Left colon (tissue), 2 donors: ENCODE measurements at places on chromosomes 7 and 10. TPM values are rescaled to one million over a fixed set of nuclear protein-coding genes. Genes with fewer than 3 reads are reported as not detected.

The CALHM3 gene
- total RNA-seq, result not detected

The CREB5 gene
- 1.8 TPM for total RNA-seq

The GPR146 gene
- total RNA-seq, result 7.4 TPM

DNA sequence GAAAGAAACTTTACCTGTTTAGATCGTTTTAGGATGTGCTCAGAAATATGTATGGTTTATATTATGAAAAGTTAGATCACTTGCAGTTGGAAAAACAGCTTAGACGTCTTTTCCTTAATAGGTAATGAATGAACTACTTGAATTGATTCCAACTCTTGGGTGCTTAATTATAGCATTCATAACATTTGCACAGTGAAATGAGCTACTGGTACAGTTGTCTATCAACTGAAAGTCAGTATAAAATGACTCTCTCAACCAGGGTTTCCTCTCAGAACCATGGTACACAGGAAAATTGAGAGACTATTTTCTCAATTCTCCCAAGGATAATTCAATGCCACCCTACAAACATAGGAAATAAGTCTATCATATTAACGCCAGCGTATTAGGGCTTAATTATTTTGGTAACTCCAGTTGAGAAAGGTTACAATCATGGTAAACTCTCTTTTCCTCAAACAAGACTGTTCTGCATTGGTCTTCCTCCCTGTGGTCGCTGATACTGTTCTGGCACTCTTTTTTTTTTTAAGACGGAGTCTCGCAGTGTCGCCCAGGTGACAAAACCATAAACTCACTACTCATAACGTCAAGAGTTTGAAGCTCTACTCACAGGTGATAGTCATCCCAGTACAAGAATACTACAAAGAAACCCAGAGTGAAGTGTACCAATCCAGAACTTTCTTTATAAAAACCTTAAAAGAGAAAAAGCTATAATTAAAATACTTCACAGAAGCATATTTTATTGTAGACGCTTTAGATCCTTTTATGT, 2.0 kb downstream of the ANLN start:
- DNase-seq, result no peak

- DNase-seq, result no peak
These were observed 102.2 kb upstream of the CTTNBP2 start for GRCh38 chr7:117975476-117975875.

DNA sequence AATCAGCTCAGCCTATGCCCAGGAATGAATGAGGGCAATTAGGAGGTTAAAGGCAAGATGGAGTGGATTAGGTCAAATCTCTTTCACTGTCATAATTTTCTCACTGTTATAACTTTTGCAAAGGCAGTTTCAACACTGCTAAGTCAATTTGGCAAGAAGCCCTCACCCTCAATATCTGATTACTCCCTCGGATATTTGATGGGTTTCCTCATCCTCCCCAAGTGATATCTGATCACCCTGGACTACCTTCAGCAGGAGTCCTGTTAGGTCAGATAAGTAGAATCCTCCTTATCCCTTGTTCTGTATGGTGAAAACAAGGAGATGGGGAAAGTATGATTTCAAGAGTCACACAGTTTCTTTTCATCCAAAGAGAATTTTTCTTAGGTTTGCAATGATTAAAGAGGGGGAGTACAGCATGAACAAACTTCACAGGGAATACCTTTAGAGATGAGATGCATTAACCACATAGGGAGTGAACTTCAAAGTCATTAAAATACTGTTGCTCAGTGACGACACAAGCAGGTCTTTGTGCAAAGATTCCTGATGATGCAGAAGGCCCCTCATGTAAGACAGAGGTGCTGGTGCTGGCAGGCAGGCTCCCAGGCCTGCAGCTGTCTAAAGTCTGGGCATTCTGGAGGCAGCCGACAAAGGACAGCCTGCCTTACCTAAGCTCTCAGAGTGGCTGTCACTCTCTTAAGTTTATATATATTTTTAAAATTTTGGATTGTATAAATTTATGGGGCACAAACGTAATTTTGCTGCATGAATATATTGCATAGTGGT, 75.4 kb upstream of the POM121L12 start:
- no peak for DNase-seq

GRCh38 chr10:49568235-49568634, 29.3 kb upstream of the ERCC6 start:
- no peak for DNase-seq

- no peak for DNase-seq
These were observed 26.8 kb downstream of the PODXL start for GRCh38 chr7:131529617-131530016.

DNA sequence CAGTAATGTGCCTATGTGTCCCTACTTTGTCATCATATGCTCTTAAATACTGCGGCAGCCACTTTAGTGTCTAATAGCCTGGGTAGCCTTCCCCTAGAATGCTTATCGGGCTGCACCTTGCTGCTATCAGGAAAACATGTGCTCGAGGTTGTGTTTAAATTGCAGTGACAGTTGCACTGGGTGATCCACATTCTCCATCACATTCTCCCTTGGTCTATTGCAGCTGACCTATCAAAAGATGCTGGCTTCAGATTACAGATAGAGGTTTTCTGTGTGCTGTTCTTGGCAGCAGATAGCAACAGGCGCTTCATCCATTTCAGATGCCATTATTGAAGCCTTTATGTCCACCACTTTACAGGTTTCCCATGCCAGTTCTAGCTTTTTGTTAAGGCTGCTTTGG, 130.1 kb upstream of the MDFIC start:
- no peak for DNase-seq

- DNase-seq, result no peak
These were observed 177.2 kb downstream of the CTNNA3 start for GRCh38 chr10:67518756-67519155.

DNA sequence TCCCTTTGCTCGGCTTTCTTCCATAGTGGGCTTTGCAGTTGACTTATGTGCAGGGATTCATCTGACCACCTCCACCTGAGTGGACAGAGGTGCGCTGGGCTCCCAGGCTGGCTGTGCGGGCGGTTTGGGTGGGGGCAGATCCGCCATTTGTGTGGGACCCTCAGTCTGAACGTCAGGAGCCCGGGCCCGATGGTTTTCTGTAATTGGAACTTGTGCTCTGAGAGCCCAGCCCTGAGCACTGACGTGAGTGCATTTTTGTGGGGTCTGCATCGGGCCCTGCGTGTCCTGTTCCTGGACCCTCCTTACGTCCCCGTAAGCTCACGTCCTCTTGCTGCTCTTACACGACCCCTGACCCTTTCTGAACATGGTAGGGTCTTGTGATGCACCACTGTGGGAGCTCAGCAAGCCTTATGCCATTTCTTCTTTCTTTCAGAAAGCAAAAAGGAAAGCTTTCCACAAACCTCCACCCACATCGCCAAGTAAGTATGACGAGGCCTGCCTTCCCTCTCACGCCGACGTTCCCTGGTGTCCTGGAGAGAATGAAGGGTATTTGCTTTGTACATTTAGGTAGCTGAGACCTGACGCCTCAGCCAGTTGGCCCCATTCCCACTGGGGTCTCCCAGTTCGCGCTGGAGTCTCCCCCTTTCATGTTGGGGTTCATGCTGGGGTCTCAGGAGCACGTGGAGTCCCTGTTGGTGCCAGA, 9.9 kb downstream of the IQCE start:
- no peak for DNase-seq

DNA sequence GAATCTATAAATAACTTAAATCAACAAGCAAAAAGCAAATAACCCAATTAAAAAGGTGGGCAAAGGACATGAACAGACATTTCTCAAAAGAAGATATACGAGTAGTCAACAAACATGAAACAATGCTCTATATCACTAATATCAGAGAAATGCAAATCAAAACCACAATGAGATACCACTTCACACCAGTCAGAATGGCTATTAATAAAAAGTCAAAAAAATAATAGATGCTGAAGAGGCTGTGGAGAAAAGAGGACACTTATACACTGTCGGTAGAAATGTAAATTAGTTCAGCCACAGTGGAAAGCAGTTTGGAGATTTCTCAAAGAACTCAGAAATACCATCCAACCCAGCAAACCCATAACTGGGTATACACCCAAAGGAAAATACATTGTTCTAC, 70.6 kb downstream of the CTTNBP2 start:
- DNase-seq, result no peak

DNA sequence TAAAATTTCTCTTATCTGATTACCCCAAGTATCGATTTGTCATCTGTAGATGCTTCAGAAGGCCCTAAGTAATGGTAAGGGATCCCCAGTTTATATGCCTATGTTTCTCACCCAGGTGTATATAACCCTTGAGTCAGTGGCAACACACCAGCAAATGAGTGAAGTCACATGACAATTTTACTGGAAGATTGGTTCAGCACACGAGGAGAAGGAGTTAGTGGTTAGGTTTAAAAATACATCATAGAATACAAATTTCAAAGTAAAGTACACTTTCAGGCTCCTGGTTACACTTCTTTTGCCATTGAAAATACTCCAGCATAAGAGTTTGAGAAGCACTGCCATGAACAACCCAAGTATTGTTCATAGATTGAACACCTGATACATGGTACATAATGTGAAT, 29.7 kb upstream of the CAPZA2 start:
- no peak for DNase-seq

DNA sequence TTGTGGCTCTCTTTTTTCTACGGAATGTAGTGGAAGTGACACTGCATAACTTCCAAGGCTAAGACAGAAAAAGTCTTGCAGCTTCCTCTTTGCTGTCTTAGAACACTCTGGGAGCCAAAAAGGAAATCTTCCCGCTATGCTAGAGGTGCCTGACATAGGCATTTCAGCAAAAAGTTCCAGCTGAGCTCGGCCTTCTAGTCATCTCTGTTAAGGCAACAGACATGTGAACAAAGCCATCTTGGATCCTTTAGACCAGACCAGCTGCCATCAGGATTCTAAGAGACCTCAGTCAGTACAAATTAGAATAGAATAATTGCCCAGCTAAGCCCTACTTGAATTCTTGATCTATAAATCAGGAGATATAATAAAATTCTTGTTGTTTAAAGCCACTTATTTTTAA, 16.3 kb upstream of the COL1A2 start:
- no peak for DNase-seq

DNA sequence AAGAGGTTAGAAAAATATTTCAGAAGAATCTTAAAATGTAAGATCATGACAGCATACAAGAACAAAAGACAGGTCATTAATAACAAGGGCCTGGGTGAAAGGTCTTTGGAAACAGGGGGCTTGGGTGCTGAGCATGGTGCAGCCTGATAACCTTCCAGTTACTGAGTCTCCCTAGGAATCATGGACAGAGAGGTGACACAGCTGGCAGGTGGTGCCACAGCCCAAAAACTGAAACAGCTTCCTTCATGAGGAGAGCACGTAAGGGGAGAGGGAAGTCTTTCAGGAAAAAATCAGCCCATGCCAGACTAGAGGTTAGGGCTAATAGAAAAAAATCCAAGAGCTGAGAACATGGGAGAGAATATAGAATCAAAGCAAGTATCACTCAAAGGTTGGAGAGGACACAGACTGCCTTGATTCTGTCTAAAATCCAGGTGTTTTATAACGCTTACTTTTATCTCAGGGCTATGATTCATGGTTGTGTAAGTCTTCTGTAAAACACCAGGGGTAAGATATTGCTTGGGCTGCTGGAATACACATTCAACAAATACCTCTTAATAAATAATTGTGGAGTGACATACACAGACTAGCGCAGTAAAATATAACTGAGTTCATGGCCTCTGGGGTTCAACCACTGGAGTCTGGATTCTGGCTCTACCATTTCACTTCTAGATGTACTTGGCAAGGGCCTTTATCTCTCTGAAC, 88.1 kb downstream of the SEMA3C start:
- DNase-seq, result no peak

- DNase-seq, result no peak
These were observed 38.7 kb downstream of the GLI3 start for GRCh38 chr7:42198296-42198695.

DNA sequence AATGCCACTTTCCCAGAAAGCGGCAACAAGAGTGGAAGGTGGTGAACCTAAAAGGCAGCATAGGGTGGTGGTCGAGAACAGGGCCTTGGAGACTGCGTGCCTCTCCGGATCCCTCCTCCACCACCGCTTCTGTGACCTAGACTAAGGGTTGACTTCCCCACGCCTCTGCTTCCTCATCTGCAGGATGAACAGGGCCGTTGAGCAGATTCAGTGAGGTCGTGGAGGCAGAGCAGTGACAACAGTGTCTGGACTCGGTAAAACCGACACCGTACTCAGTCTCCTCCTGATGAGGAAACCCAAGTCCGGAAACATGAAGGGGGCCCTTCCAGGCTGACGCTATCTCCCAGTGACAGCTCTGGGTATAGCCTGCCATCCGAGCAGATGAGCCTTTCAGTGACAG, 162.6 kb downstream of the CELF2 start:
- DNase-seq, result peak; percentile 32

DNA sequence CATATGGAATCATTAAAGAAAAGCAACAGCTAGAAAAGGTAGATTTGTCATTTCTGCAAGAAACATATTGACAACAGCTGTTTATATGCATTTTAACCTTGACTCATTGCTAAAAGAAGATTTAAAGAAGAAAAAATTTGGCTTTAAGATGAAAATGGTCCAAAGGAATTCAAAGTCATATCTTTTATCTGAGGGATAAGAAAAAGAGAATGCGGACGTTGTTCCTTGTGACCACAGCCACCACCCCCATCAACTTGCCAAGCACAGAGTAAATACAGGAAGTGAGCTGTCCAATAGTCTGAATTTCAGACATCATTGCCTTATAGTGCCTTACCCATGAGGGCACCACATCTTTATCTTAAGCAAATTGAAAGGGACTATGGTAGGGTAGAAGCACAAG, 7.3 kb upstream of the CRPPA start:
- peak; percentile 18 for DNase-seq

DNA sequence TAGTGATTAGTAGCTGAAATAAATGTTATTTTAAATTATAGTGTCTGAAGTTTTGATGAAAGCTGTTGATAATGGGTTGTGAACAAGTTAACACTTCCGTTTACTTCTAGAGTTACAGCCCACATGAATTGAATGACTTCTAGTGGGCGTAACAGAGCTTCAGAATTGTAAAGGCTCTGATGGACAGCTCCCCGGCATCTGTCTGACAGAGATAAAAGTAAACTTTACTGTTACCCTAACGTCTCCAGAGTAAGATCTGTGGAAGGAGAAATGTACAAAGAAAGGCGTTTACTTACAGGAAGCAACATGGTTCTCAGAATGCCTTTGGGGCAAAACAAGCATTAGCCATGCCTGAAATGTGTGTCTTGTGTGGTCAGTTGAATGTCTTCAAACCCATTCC, 124.4 kb downstream of the ADARB2 start:
- no peak for DNase-seq
